ENCODE measurements at places on chromosomes 3 and 15.

DNA sequence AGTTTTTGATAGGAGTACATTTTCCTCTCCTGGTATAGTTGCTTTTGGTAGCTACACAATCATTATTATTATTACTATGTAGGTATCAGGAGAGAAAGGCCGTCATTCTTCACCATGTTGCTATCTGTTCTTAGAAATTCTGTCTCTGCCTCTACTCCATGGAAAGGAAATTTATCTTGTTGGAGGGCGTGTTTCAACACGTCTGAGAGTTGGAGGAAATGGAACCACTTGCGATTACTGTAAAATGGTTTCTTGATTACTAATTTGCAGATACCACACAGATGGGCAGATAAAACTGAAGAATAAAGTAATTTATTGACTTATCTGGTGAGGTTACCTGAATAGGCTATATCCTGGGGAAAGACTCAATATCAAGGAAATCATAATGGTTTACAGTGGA, 488.4 kb downstream of the NR2F2 start:
- no peak for ATAC-seq

DNA sequence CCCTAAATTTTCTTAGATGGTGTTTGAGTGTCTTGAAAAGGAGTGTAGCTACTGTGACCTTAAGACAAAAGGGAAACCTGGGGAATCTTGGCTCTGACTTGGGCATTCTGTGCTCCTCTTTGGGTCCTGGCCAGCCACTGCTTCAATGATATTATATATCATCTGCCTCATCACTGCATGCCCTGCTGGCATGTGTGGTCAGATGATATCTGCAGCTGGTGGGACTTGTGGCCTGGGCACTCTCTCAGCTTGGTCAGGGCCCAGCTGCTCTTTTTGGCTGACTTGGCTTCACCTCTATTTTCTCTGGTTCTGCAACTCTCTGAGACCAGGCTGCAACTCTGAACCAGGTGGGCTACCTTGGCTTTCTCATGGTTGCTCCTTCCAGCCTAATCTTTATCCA, 446.1 kb upstream of the RARB start:
- ATAC-seq, result no peak

DNA sequence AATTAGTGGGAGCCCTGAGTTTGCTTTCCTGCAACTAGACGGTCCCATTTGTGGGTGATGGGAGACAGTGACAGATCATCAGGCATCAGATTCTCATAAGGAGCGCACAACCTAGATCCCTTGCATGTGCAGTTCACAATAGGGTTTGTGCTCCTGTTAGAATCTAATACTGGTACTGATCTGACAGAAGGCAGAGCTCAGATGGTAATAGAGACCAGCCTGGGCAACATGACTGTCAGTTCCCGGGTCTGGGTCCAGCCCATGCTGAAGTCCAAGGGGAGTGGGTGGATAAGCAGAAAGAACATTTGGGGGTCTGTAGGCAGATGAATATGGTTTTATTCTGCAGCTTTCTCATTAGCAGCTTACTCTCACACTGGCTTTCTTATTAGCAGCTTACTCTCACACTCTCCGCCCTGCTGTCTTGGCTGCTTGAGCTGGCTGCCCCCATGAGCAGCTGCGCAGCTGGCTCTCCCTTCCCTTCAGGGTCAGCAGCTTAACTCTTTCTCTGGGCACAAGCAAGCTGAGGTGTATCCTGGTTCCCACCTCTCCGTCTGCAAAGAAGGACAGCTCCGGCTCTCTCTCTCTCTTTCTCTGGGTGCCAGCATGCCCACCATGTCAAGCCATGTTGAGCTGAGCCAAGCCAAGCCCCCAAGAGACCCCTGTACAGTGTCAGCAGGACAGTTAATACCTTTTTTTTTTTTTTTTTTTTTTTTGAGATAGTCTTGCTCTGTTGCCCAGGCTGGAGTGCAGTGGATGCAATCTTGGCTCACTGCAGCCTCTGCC, 46.5 kb downstream of the KLHDC8B start:
- ATAC-seq, result peak; percentile 42

DNA sequence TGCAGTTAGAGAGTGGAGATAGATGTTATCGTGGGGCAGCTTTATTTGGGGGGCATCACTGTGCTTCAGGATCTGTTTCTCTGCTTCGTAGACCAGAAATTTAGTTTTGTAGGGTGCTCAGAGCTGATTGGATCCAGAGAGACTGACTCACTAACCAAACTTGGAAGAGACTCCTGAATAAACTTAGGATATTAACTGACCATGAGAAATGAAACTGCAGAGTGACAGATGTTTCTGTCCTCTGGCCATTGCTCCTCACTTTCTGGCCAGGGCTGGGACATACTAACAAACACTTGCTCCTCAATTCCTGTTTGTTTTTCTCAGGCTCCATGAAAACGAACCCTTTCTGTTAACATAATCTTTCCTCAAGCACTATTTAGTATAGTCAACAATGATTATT, 4.3 kb downstream of the ZNF592 start:
- ATAC-seq, result no peak

DNA sequence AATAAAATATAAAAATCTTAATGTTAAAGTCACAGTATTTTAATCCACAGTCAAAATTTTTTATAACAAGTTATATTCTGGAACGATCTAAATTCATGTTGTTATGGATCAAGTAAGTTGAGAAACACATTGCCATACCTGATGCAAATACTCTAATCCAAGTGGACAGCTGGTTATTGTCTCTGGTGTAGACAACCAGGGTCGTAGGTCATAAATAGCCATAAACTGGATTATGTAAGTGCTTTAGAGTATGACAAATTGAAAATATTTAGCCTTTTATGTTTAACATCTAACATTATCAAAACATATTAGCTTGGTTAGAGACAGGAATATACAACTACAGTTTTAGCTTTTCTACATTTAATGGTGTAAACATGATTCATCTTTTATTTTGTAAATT, 53.0 kb downstream of the PLSCR2 start:
- ATAC-seq, result no peak

- ATAC-seq, result peak; percentile 93
Observed at GRCh38 chr3:115658337-115659181, 35.2 kb downstream of the GAP43 start.

DNA sequence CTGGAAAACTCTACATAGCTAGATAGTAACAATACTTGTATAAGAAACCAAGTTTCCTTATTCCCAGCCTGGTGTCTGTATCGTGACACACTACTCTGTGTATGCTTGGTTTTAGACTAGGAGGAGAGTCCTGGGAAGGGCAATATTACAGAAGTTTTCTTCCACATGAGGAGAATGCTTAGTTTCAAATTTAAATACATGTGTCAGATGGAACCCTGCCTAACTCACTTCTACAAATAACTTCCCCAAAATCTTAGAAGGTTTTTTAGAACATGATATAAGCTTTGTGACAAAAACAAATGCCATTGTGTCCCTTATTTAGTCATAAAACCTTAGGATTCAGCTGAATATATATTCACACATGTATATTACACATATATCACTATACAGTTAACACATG, 7.2 kb upstream of the IL20RB start:
- no peak for ATAC-seq
